ENCODE measurements at places on chromosomes 2 and 18. TPM values are rescaled to one million over a fixed set of nuclear protein-coding genes. Genes with fewer than 3 reads are reported as not detected.

- no peak for DNase-seq
Observed at GRCh38 chr2:182300608-182301007, 126.2 kb downstream of the PDE1A start.

HTR2B gene
- total RNA-seq = 0.13 TPM

DNA sequence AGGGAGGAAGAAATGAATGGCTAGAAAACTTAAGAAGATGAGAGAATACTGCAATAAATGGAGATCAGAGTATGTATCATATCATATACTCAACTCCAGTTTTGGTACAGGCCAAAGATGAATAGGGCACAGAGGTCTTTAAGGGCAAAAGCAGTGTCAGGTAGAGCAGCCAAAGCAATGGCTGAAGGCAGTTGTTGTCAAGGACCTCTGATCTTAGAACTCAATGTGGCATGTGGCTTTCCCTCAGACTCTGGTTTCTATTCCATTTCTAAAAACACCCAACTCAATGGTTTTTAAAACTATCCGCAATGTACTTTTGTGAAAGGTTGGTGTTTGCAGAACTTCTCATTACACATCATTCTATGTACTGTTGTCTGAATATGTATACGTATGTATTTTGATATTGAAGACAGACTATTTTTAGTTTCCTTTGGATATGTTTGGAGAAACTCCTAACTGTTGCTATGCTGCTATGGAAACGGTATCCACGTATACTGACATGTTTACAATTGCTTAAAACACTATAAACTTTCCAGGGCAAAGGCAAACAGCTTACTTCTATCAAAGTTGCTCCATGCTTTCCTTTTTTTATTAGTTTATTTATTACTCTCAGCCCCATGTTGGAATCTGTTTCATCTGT lies 58.1 kb upstream of the PELI1 start:
- peak; percentile 45 for DNase-seq

- no peak for DNase-seq
Observed at GRCh38 chr18:73827801-73828200, 319.8 kb downstream of the FBXO15 start.

GRCh38 chr2:149601141-149601796 lies 13.7 kb upstream of the MMADHC start:
- no peak for DNase-seq

DNA sequence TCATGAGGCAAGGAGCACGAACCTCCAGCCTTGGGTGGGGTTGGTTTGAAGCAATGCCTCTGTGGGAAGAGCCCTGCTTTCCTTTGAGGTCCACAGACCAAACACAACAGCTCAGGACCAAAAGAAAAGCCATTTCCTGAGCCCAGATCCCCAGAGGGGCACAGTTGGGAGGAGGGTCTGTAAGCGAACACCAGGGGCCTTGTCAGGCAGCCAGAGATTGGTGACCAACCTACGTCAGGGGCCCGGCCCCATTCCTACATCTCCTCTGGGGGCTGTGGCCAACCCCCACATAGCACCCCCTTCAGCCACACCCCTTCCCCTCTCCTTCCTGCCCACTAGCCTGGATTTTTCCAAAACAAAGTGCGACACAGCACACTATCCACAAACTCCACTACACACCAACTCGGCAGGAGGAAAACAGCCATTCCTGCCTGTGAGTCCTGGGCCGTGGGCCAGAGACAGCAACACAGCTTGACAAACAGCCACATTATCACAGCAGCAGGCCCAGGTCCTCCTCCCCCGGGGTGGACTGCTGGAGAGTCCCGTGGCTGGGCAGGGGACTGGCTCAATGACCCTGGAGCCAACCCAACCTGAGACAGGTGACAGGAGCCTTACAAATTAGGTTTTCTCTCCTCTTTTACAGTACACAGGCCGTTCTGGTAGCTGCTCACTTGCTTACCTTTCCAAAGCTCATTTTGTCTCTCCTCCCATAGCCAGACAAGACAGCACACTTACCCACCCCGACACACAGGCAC lies 98.8 kb downstream of the TNS1 start:
- no peak for DNase-seq

DNA sequence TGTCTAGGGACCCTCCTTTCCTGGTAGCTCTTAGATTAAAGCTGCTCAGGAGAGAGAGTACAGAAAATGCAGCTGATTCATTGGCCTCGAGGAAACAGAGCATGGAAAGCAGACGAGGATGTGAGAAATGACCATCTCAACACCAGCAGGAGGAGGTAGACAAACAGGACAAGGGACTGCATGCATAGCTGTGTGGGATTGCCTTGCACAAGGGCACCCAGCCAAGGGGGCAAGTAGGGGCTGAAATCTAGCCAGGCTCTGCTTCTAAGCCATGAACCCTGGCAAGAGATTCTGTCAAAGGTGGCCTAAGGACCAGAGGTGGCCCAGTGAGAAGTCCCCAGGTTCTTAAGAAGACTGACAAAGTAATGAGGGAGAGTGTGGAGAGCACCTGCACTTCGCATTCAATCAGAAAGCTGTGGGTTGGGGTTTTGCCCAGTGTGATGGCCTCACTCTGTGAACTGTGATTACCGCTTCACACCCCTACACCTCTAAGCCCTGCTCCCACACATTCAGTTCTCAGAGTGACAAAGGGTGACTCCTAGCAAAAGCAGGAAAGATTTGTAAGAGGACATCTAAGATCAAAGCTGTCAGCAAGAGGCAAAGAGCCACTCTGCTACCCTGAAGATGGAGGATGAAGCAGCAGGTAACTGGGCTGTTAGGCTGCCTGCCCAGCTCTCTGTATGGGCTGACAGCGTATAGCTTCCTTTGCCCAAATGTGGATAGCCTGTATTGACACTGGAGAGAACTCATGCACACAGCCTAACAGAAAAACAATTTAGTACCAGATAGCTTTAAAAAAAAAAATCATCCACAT lies 151.3 kb upstream of the PELI1 start:
- DNase-seq = no peak

GRCh38 chr2:76444732-76445131 lies 734.0 kb upstream of the GCFC2 start:
- no peak for DNase-seq

- DNase-seq = no peak
Observed at GRCh38 chr2:233093166-233093448, 33.0 kb downstream of the INPP5D start.

DNA sequence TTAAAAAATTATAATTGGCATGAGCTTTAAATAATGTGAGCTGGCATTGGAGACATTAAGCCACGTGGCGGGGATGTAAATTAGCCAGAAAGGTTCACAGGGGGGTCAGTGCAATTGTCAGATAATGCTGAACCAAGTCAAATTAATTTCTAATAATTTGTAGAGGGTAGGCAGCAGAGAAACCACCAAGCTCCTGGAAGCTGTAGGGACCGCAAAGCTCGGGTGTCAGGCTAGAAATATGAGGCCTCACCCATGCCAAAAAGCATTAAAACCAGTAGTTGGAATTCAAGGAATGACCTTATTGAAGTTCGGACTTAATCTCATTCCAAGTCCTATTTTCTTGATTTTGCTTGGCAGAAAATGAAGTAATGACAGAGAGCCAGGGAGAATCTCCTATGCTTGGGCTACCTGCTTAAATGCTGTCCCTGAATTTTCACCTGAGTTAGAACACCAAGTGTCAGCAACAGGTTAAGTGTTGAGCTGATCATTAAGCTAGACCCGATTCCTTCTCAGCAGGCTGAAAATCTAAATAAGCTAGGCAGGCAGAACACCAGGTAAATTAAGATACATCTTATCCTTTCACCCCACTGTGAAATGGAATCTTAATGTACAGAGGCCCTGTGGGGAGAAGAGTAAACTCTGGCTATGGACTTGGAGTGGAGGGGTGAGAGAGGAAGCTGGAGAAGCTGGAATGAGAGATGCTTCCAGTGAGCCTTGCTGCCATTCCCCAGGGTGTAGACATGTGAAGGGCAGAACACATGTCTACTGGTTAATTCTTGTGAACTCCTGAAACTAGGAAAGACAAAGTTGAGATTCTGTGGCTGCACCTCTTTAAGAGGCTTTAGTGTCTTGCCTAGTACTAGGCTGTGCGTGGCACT lies 520.0 kb downstream of the SLC4A3 start:
- DNase-seq = no peak

All from GM12878 (cell line).